ENCODE measurements at places on chromosomes 6 and 20.

DNA sequence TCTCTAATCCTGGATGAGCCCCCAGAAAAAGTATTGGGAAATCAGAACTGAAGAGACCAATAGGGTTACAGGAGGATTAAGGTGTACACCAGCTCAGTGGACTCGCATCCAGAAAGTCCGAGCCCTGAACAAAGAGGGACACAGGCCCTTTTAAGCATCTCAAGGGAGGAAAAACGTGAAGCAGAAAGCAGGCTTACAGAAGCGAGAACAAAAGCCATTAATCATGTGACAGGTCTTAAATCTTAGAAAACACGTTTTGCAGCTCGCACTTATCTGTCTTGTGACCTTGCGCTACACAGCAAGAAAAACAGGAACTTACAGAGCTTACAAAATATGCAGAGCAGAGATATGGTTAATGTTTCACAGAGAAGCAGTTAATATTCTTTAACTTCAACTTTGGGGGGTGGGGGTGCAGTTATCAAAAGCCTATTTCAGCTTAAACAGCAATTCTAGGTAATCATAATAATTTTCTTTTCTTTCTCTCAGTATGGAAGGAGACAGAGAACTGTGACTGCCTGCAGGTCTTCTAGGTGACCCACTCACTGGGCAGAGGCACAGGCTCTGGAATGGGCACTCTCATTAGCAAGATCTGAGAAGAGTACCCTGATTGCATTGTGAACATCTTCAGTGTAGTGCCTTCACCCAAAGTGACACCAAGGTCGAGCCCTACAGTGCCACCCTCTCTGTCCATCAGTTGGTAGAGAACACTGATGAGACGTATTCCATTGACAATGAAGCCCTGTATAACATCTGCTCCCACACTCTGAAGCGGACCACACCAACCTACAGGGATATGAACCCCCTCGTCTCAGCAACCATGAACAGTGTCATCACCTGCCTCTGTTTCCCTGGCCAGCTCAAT is 65.0 kb upstream of the MOCS1 start:
- DNase-seq, result no peak

DNA sequence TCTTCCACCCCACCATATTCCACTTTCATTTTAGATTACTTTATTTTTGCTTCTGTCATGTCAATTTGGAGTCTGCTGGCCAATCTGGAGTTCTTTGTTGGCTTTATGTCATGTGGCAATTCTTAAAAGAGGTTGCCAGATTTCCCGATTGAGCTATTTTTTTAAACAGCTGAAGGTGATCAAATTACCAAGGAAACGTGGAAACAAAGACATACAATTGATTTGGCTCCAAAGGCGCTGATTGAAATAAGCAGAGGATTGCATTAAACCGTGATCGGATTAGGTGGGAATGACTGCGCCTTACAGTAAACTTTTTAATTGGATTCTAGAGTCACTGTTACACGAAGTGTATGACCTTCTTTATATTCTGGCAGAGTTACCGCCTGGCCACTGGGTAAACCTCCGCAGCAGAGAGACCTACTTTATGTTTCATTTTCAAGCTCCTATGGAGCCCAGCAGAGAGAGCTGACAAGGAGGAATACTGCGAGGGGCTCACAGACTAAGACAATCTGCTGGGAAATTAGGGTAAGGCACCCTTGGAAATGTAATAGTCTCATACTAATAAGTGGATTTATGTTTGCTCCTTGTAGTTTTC is 37.9 kb downstream of the SIM1 start:
- no peak for DNase-seq

- DNase-seq, result no peak
These were observed 143.0 kb upstream of the PTPN1 start for GRCh38 chr20:50367104-50367674.

- peak; percentile 79 for DNase-seq
These were observed 120.8 kb downstream of the OR2B2 start for GRCh38 chr6:27791182-27791943.

- DNase-seq, result no peak
These were observed 11.7 kb downstream of the ADNP start for GRCh38 chr20:50919567-50919966.

DNA sequence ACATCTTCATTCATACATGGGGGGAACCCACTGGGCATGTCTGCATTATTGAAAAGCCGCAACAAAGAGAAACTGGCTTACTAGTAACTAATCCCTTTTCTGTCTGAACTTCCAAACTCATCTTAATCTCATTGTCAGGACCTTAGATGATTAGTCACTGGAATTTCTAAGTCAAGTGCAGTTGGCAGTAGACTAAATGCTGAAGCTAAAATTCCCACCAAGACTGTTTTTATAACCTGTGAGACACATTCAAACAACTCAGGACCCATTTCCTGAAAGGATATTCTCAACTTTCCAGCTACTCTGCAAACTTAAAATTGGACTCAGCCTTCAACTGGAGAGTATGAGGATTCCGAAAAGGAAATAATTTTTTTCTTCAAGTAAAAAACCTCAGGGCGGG is 94.8 kb upstream of the SCAF8 start:
- no peak for DNase-seq

- no peak for DNase-seq
These were observed 35.2 kb downstream of the RREB1 start for GRCh38 chr6:7142918-7143475.

DNA sequence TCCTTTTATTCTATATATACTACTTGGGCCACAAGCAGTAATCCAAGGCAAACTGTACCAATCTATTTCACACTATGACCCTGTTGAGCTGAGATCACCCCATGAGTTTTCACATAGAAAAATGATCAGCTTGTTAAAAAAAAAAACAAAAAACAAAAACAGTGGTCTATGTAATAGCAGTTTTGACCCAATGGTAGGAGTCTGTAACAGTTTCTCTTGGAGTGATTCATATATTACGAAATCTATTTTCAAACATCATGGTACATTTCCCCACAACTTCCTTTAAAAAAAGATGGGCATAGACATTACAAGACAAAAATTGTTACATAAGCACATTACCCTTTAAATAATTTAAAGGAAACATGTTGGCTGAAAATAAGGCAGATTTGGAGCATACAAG is 78.1 kb downstream of the PRSS35 start:
- DNase-seq, result no peak
